ENCODE measurements at places on chromosomes 1 and 21. TPM values are rescaled to one million over a fixed set of nuclear protein-coding genes. Genes with fewer than 3 reads are reported as not detected.

- no peak for DNase-seq
Observed at GRCh38 chr1:51952638-51953037, 37.9 kb downstream of the RAB3B start.

DNA sequence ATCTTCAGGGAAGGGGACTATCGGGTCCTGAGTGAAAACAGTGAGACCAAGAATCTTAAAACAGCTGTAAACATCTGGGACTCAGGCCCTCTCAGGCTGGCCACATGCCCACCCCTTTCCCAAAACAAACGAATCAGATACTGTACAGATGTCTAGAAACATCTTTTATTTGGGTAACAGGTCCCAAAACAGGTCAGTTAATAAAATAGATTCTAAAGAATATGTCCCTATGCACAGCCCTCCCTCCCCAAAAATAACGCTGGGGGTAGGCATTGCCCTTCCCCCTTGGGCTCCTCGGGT, 499 bp upstream of the CRTC2 start:
- no peak for DNase-seq

TP73 gene
- 4.8 TPM for total RNA-seq

- peak; percentile 70 for DNase-seq
Observed at GRCh38 chr21:45607909-45608295, 35.6 kb upstream of the PCBP3 start.
